Caudate nucleus (tissue), 63 donors: ENCODE measurements at places on chromosomes 7 and 10.

DNA sequence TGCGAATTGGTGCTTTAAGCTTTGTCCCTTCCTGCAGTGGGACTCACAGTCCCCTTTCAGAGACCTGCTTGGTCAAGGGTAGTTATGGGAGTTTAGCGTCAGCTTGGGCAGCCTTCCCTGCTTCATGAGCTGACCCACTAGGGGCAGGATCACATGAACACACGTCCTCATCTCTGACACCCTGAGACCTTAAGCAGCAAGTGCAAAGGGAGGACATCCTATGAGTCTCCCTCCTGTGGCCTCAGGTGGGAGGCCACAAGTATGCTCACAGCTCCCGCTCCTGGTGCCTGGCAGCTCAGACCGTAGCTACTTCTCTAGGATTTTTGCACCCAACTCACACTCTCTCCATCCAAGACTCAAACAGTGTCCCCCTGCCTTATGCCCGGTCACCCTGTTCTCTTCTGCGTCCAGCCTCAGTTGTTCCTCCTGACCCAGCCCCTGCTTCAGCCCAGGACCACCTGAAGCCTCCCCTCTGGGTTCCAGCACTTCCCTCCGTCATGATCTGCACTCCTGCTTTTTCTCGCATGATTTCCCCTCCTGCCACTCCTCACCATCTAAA lies 136.6 kb upstream of the FAM20C start:
- DNase-seq, result no peak

- no peak for DNase-seq
Observed at GRCh38 chr7:5457245-5457735, 33.7 kb upstream of the TNRC18 start.

- no peak for DNase-seq
Observed at GRCh38 chr10:91422915-91423314, 12.8 kb downstream of the HECTD2 start.

DNA sequence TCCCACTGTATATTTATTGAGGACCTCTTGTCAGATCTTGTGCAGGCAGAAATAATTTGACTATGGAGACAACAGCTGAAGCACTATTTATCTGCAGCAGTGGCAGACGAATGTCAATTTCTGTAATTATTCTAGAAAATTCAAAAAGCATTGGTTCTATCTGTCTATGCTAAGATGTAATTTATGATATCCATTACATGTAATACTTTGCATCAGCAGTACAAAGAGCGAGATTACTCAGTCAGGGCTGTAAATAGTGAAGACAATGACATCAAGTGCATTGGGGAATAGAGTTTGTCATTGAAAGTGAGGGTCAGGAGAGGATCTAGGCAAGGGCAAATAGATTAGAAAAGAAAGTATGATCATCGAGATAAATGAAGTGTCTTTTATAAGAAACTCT lies 508.2 kb downstream of the ZWINT start:
- DNase-seq, result no peak

GRCh38 chr7:78345293-78345911 lies 546.8 kb downstream of the PHTF2 start:
- no peak for DNase-seq

GRCh38 chr10:1475098-1475591 lies 262.2 kb downstream of the ADARB2 start:
- no peak for DNase-seq

DNA sequence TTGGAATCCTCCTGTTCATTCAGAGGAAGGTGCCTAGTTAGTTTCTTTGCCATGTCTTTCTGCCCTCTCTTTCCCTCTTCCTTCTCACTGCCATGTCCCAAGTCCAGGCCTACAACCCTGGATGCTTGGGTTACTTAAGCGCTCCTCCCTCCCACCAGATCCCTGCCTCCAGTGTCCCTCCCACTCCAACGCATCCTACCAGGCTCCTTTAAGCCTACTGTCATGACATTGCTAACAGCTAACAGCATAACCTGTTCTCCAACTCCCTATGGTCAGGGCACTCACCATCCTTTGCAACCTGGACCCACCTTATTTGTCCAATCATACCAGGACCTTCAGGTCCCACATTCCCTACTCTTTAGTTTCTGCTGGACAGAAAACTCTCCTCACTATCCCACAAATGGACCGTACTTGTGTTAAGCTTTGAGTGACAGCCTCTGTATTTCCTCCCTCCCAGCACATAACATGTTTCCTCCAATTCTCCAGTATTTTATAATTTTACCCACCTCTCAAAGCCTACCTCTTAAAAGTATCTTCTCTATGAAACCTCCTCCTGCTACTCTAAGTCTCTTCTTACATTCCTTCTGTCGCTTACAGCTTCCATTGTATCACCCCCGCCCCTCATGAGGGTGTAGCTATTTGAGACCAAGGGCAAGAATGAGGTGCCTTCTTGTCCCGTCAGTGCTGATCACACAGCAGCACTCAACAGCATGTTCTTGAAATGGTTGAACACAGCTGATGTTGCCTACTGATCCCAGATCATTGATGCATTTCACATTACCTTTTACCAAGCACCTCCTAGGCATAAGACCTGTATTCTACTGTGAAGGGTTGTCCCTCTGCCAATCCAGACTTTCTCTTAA lies 1.7 kb downstream of the BLNK start:
- DNase-seq, result no peak

- no peak for DNase-seq
Observed at GRCh38 chr7:34133983-34134782, 228.8 kb downstream of the BMPER start.

- no peak for DNase-seq
Observed at GRCh38 chr7:33091111-33091531, 18.1 kb downstream of the RP9 start.

DNA sequence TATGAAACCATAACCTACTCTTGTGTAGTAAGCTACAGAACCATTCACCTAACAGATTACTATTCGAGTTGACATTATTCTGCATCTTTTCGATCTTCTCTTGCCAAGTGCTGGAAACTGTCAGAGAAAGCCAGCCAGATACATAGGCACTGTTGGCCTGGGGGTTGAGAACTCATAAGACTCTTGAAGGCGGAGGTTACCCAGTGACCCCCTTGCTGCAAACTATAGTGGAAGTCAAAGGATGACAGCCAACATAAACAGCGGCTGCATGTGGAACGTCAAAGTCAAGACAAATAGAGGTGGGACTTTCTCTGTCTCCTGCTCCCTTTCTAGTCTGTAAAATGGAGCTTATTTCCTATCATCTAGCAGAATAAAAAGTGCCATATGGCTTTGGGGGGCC lies 394.2 kb downstream of the LRMDA start:
- no peak for DNase-seq

- DNase-seq, result no peak
Observed at GRCh38 chr7:80791509-80791929, 127.3 kb downstream of the SEMA3C start.

DNA sequence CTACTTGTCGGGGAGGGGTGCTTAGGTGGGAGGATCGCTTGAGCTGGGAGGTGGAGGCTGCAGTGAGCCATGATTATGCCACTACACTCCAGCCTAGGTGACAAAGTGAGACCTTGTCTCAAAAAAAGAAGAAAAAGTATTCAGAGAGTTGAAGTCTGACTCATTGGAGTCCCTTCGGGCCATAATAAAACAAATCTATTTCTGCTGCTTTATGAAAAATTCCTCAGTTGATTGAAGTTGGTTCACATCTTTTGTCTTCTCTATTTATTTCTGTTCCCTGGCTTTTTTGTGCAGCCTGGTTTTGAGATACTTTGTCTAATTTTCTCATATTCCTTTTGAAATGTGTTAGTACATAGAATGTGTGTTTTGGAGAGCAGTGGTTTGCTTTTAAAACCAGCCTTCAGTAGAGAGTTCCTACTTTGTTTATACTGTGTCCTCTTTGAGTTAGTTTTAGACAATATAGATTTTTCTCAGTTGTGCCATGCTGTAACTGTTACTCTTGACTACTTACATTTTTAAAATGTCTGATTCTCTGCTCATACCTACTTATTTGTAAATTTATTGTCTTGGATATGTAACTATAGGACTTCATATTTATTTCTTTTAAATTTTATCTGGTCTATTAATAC lies 36.7 kb downstream of the LUC7L2 start:
- DNase-seq, result no peak

DNA sequence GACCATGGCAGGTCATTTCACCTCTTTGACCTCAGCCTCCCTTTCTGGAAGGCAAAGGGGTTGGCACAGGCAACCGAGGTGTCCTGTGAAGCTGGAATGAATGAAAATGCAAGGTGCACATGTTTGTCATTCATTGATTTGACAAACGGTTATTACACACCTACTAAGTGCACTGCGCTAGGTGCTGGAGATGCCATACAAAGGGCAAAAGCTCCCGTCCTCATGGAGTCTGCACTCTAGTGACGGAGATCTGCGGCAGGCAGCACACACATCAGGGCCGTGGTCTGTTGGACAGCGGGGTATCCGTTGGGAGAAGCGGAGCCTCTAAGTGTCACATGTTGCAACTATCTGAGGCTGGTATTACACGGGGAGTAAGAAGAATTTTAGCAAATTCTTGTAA lies 44.2 kb downstream of the PRF1 start:
- no peak for DNase-seq

- no peak for DNase-seq
Observed at GRCh38 chr7:131061158-131061557, 266.5 kb upstream of the MKLN1 start.

GRCh38 chr7:69389216-69389615 lies 209.1 kb upstream of the AUTS2 start:
- DNase-seq, result no peak

- no peak for DNase-seq
Observed at GRCh38 chr7:55381696-55382095, 16.6 kb downstream of the LANCL2 start.

GRCh38 chr10:26335574-26336093 lies 102.5 kb upstream of the APBB1IP start:
- DNase-seq, result no peak

DNA sequence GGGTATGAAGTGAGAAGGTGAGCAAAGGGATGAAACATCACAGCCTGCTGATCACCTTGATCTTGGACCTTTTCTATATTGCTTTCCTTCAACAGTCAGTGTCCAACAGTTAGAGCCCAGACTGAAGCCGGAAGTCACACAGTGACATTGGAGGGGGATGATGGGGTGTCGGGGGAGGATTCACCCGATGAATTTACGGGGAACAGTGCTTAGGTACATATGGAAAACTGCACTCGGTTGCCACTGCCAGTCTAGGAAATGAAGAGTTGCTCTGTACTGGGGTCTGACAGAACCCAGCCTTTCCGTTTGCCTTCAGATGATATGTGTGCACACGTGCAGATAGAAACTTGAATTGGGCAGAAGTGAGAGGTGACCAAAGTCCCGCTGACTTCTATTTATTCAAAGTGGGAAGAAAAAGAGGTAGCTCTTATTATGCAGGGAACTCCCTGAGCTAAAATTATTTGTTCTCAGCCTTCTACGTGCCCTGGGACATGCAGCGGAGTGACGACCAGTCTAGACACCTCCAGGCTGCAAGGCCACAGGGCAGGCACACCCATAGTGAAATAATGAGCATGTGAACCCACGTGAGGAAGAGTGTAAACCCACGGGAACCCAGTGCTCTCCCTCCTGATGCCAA lies 107.2 kb upstream of the INHBA start:
- no peak for DNase-seq

DNA sequence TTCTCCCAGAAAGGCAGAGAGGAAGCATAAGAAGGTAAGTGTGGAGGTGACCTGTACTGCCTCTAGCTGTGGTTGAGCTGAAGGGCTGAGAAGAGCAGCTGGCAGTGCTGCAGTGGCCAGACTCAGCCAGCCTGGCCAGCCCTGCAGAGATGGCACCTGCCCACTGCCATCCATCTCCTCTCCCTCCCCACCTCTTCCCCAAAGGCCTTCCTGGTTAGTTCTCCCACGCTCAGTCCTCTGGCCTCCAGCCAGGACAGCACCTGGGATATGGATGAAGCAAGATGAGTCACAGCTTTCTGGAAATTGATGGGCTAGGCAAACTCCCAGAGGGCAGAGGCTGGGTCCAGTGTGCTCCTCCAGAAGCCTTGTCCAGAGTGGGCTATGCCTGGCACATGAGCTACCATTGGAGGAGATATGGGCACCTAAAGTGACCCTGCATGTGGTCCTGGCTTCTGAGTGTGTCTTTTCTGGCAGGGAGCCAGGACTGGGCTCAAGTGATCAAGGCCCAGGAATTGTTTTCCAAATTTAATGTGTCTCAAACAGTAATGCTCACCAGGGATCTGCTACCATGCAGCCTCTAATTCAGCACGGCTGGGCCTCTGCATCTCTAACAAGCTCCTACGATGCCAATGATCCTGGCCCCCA lies 81.0 kb upstream of the CACUL1 start:
- no peak for DNase-seq

DNA sequence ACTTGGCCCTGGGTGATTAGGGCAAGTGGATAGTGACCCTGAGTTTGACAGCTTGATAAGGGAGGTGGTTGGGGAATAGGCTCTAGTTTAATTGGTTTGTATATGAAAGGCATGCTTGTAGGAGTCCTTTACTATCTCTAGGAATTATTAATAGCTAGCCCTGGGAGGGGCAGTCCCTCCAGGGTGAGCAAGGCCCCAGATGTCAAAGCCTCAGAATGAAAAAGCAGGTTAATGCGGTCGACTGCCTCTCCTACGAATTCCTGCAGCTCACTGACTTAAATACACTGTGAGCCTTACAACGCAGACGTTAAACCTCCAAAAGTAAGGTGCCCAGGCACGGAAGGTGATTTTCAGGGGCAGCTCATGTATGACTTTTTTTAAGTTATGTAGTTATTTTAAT lies 5.2 kb upstream of the BTBD16 start:
- DNase-seq, result no peak

- DNase-seq, result no peak
Observed at GRCh38 chr10:96411716-96412320, 53.0 kb upstream of the OPALIN start.

GRCh38 chr10:117362313-117362712 lies 12.9 kb downstream of the PDZD8 start:
- no peak for DNase-seq

DNA sequence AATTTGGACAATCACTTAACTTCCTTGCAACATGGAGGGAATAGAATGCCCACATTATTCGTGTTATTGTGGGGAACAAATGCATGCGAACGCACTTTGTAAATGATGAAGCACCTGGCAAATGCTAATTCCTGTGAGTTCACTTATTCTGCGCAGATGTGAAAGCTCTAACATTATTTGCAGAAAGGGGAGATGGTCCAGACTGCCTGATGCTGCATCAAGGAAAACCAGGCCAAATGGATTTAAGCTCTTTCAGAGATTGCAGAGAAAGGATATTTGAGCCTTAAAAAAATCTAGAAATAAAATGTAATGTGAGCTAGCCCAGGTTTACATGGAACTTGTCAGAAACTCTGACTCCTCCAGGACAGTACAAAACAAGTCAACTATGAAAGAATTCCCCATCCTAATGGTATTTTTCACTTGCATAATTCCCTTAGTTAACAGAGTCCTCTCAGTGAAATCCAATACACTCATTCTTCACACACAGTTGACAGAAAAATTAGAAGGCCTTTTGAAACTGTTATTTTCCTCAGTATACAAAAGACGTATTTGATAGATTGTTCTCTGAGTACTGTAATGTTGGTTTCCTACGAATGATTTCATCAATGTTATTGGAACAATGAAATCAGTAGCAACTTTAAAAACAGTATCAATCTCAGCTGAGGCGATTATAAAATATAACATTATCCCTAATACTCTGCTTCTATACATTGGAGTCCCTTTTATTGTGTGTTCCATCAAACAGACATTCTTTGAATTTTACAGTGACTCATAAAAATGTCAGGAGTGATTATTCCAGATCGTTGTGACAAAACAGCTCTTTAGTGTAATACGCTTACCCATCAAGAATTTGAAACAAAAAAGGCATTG lies 136.3 kb upstream of the ANK3 start:
- no peak for DNase-seq

- no peak for DNase-seq
Observed at GRCh38 chr10:60480865-60481563, 91.3 kb upstream of the ANK3 start.

GRCh38 chr10:11602919-11603523 lies 8.4 kb downstream of the USP6NL start:
- DNase-seq, result no peak
